T-cell (primary cell): ENCODE measurements at places on chromosomes 5 and 9.
A peak's percentile ranks its signal among the peaks of the same experiment; 100 is the strongest.

DNA sequence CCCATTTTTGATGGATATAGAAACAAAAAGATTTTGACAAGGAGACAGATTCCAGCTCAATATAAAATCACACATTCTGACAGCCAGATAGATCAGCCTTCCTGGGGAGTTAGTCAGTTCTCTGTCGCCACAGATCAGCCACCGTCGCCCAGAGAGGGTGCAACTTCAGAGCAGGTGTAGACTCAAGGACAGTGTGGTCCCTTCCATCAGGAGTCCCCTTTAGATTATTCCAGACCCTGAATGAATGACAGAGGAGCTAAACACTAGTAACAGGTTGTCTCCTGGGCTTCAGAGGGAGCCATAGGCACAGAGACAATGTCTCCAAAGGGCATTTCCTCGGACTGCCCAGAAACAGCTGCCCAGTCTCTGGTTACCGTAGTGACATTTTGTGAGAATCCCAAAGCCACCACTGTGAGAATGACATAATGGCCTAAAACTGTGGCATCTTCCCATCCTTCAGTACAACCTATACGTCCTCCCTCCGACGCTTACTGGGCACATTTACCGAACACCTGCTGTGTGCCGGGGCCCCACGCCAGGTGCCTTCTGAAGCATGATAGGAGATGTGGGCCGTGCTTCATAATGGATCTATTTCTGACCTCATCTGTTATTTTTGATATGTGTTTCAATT, 47.4 kb upstream of the SLC2A8 start:
- DNase-seq = no peak

- DNase-seq = no peak
These were observed 81.1 kb upstream of the RORB start for GRCh38 chr9:74415995-74416394.

DNA sequence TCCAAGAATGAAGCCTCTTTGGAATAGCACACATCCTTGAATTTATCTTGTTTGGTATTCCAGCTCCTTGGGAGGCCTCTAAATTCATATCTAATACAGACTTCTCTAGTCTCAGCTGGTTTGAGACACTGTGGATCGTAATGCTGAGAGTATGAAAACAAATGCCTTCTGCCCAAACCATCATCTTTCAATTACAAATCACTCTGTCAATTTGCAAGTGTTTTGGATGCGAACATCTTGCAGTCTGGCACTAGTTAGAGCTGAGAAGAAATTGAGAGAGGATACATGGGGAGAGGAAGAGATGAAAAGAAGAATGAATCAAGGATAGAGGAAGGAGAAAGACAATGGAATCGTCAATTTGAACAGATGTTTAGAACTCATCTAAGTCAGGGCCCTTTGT, 342.6 kb downstream of the ASTN2 start:
- DNase-seq = no peak

- no peak for DNase-seq
These were observed 136.0 kb downstream of the SMARCA2 start for GRCh38 chr9:2151171-2151570.

GRCh38 chr5:37251665-37252064, 2.5 kb upstream of the CPLANE1 start:
- DNase-seq = no peak

DNA sequence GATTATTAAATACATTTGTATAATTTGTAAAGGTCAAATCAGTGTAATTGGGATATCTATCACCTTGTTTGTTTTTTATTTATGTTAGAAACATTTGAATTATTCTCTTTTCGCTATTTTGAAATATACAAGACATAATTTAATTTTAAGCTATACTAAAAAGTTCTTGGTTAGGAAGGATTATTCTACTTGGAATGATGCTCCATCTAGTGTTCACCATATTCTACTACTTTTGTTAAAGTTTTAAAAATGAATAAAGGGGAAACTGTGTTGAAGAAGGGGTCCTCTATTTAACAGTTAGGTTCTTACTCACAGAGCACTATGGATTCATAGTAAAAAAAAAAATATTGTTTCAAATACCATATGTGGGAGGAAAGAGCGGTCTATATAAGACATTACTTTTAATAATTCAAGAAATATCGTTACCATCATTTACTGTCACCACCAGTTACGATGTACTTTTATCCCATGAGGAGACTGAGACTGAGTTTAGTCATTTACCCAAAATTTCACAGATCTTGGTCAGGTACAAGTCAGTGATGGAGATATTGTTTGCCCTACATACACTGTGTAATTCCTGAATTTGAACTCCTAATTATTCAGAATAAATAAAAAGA, 6.3 kb upstream of the STOM start:
- DNase-seq = no peak

- peak; percentile 65 for DNase-seq
These were observed 14.7 kb upstream of the CXXC5 start for GRCh38 chr5:139633295-139634027.

GRCh38 chr5:76974785-76975184, 21.9 kb downstream of the CRHBP start:
- DNase-seq = no peak

DNA sequence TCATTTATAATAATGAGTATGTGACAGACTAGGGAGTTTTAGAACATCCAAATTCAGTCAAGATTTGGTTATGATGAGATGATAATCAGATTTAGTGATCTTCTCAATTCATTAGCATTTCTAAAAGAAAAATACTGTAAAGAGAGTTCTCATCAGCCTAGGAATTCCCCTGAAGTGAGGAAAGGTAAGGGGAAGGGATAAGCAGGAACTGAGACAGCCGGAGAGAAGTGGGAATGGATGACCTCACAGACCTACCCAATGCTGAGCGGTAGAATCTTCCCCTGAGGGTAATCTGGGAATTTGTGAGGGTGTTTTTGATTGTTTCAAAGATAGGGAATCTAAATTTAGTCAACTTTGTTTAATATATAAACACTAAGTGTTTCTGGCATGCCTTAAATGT, 16.7 kb upstream of the GPBP1 start:
- no peak for DNase-seq

DNA sequence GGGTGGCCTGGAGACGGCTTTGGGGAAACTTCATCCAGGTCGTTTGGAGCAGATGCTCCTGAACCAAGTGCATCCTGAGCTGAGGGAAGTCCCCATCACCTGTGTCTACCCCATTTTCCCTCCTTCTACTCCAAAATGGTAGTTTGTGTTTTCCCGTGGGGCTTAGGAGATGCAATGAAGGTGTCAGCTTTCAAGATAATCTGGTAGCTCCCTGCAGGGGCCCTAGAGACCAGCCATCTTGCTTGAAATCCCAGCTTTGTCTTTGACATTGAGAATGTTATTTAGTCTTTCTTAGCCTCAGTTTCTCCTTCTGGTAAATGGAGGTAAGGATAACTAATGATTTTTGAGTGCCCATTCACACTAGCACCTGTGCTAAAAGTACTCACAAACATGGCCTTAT, 77.4 kb downstream of the WWC1 start:
- DNase-seq = no peak

GRCh38 chr5:149809931-149810691, 80.0 kb downstream of the PPARGC1B start:
- DNase-seq = no peak

DNA sequence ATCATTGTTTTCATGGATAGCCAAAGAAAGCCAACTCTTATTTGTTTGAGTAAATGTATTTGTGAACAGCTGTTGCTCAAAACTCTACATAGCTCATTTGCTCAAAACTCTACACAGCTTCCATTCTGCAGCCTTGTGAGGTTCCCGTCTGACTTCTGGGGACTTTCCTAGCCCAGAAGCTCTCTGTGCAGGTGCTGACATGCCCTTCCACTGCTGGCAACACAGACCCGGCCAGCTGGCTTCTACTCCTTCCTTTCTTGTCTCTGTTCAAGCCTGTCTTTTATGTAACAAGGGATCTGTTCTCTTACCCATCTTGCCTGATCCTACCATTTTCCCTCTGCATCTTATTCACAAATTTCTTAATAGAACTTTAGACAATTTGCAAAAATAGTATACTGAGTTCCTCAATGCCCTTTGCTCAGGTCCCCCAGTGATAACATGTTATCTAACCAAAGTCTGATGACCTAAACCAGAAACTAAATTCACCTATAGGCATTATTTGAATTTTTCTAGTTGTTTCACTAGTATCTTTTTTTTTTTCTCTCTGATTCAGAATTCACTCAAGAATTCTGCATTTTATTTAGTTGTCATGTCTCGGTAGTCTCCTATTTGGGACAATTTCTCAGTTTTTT, 556.5 kb upstream of the SEMA6A start:
- DNase-seq = no peak

- no peak for DNase-seq
These were observed 6.2 kb downstream of the MAPKAP1 start for GRCh38 chr9:125700791-125701190.

DNA sequence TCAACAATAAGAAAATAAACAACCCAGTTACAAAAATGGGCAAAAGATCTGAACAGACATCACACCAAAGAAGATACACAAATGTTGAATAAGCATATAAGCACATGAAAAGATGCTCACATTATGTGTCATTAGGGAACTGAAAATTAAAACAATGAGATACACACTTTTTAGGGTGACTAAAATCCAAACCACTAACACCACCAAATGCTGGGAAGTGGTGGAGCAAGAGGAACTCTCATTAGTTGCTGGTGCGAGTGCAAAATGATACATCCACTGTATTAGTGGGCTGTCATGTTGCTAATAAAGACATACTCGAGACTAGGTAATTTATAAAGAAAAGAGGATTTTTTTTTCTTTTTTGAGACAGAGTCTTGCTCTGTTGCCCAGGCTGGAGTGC, 329.1 kb downstream of the TMEM38B start:
- no peak for DNase-seq

DNA sequence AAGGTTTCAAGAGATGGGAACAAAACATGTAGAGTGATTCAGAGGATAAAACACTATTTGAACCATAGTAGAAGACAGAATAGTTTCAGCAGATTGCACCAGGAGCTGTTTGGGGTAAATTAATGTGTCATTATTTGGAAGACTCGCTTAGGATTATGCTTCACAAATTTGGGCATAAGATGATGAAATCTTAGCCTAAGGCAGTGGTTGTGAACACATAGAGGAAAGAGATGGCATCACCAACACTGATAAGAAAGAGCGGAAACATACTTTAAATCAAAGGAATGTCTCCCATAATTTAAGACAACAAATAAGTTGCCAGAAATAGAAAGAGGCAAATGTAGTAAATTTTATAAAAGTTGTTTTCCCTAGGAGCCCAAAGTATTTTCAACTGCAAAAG, 66.1 kb upstream of the TBCA start:
- DNase-seq = no peak

DNA sequence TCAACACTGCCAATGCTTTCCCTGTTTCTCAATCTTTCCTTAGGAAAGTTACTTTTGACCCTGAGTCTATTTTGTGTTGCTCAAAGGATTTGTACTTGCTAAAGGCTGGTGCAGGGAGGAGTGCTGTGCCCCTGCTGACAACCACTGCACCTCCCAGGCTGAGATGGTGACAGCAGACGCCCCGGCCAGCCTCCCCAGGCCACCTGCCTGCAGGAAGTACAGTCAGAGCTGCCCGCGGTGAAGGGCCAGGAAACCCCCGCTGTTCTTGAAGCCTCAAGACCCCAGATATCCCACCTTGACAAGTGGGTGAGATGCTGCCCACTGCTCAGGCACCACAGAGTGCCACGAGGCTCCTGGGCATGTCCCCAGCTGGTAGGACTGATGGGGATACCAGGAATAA, 44.2 kb upstream of the CKMT2 start:
- no peak for DNase-seq

DNA sequence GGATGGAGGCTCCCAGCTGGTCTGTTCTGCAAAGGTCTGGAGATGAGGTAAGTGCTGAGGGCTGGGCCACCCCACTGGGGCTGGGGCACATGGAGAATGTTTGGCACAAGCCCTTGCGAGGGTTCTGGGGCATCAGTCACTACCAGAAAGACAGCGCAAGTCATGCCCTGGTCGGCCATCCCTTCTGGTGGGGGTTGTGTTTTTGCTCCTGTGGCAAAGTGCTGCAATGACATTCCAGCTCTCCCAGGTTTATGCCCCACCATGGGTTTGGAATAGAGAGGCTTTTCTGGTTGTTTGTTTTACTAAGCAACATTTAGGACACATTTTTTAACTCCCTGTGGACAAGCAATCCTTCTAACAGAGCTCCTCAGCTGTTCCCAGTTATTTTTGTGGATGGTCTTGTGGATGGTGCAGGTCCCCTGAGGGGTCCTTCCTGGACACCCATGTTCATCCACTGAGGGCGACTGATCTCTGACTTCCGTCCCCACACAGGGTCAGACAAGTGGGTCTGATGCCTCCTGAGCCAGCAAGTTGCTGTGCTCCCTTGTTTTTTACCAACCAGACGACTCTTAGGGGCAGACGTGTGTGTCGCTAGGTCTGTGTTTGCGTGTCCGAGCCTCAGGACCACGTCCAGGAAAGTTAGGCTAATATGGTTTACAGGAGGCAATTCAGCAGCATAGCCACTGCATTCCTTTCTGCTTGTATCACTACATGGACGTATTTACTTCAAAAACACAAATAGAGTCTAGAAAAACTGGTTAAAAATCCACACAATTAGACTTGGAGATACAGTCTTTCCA, 64.9 kb upstream of the ECM2 start:
- no peak for DNase-seq

DNA sequence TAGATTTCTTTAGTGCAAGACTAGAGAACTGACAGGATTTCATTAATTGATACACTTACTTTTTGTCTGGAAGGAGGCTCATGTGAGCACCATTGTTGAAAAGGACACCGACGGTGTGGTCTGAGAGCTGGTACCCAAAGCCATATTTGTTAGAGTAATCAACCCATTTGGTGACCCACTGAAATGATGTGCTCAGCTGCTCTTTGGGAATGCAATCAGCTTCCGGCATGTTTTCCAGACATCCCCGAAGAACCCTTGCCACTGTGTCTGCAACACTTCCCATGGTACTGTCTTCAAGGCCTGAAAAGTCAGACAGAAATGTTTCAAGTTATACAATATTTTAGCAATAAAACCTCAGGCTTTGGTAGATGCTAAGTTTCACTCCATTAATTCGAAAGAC, 4.4 kb downstream of the PLK2 start:
- DNase-seq = no peak

GRCh38 chr5:132820162-132820754, 7.2 kb downstream of the SOWAHA start:
- DNase-seq = peak; percentile 90

GRCh38 chr5:121424976-121425375, 426.7 kb upstream of the FTMT start:
- DNase-seq = no peak

DNA sequence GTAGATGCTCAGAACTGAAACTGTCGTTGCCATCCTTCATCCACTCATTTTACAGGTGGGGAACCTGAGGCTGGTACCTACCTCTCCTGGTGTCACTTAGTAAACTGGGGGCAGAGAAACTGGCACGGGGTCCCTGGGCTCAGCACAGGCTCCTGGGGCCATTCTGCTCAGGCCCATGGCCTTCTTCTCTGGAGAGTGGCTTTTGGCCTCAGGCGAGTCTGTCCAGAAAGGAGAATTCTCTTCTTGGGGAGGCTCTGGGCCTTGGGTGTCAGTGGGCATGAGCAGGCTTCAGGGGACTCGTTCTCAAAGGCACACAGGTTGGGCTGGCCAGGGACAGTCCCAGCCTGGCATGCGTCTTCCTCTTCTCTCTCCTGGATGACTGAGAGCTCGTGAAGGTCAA, 24.6 kb downstream of the COL5A1 start:
- no peak for DNase-seq

GRCh38 chr9:68672215-68672614, 32.8 kb upstream of the PIP5K1B start:
- no peak for DNase-seq
